ENCODE measurements at places on chromosomes 5 and 9.

GRCh38 chr9:107487521-107488374 is 1.8 kb downstream of the KLF4 start:
- DNase-seq, result peak; percentile 37

- no peak for DNase-seq
These were observed 151.6 kb downstream of the FOCAD start for GRCh38 chr9:20835377-20836286.

GRCh38 chr5:131899686-131900085 is 45.8 kb downstream of the MEIKIN start:
- no peak for DNase-seq

DNA sequence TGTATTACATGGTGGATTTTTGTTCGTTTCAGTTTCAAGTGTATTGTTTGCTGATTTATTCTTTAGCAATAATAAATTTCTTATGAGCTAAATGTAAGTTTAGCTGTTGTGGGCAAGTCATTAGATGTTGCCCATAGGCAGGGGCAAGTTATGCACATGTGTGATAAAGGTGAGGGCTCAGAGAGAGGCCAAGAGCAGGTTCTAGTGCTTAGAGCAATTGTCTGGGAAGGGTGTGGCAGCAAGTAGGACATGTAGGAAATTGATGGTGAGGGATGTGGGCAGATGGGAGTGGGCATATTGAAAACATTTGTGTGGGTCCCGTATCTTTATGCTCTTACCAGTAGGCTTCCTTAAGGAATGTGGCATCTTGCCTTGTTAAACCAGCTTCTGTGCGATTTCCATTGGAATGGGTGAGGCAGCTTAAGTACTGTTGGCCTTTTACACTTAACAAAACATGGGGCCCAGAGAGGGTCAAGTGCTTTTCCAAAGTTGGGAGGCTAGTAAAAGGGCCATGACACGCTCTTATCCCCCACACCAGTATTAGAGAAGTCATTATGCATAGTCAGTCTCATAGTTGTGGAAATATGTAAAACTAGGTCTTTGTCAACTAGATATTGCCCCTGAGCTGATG is 60.6 kb downstream of the KDM4C start:
- DNase-seq, result no peak

Measured in T1000 (cell line).